ENCODE measurements at places on chromosomes 5 and 9. TPM values are rescaled to one million over a fixed set of nuclear protein-coding genes. Genes with fewer than 3 reads are reported as not detected.

Gene WWC1
- 8.8 TPM for total RNA-seq

Gene DYNC2I2
- total RNA-seq: 135 TPM

Gene CCL27
- total RNA-seq: not detected

Gene NEURL1B
- total RNA-seq: 5.1 TPM

Gene CCDC171
- total RNA-seq: 72.5 TPM

Gene GLRA1
- total RNA-seq: not detected

GRCh38 chr5:83856881-83857280 lies 136.2 kb upstream of the HAPLN1 start:
- peak; percentile 79 for DNase-seq

GRCh38 chr9:114745108-114745848 lies 60.6 kb downstream of the TNFSF15 start:
- no peak for DNase-seq

GRCh38 chr5:135037519-135038204 lies 3.6 kb upstream of the PITX1 start:
- no peak for DNase-seq

DNA sequence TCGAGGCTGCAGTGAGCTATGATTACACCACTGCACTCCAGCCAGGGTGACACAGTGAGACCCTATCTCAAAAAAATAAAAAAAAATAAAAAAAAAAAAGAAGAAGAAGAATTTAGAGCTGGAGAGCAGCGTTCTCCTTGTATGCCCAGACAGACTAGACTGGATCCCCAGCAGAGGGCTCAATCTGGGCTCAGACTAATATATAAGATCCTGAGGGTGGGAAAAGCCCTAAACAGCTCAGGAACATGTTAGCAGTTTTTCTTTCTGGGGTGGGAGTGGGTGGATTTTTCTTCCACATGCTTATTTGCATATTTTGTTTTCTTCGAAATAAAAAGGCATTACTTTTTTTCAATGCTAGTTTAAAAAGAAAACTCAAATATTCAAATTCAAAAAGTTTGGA lies 904 bp upstream of the BSPRY start:
- no peak for DNase-seq

DNA sequence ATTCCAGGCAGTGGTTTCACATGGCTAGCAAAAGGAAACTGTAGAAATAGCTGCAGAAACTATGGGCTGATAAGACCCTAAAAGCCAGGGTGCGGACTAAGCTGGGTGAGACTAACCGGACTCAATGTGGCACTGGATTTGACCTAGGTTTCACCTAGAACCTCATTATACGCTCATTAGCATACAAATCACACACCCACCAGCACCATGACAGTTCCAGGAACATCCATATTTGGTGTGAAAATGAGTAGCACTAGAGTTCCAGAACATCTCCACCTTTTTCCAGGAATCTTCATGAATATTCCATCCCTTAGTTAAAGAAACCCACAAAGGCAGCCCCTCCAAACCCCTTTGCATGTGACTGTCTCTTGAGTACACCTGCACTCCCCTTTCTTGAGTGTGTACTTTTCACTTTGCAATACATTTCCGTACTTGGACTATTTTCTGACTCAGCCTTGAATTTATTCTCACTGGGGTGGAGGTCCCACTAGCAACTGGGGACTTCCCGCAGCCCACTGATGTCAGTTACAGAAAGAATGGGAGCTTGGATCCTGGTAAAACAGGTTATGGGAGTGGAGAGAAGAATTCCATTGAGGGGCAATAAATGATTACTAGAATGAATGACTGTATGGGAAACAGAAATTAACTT lies 58.0 kb upstream of the SPATA31C2 start:
- peak; percentile 58 for DNase-seq

DNA sequence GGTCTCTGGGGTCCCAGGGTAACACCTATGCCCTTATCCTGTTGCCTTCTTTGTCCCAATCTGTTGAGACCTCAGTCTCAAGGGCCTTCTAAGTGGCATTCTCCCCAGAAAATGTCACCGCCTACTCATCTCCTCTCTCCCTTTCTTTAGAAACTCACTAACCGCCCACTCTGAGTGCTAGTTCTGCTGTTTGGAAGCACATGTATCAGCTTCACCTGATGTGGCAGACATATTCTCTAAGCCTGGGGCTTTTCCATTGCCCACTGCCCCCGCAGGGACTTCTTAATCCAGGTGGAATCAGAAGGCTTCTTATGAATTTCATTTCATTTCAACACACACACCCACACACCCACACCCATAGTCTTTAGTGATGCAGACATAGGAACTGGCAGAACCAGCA lies 165.1 kb downstream of the ASTN2 start:
- no peak for DNase-seq

GRCh38 chr5:149773291-149774095 lies 43.4 kb downstream of the PPARGC1B start:
- DNase-seq: no peak

DNA sequence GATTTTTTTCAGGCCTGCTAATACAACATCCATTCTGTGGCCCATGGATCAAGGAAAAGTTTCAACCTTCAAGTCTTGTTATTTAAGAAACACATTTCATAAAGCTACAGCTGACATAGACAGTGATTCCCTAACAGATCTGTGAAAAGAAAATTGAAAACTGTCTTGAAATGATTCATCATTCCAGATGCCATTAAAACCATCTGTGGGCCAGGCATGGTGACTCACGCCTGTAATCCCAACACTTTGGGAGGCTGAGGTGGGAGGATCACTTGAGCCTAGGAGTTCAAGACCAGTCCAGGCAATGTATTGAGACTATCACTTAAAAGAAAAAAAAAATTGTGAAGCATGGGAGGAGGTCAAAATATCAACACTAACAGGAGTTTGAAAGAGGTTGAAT lies 6.0 kb downstream of the RAPGEF6 start:
- peak; percentile 14 for DNase-seq

DNA sequence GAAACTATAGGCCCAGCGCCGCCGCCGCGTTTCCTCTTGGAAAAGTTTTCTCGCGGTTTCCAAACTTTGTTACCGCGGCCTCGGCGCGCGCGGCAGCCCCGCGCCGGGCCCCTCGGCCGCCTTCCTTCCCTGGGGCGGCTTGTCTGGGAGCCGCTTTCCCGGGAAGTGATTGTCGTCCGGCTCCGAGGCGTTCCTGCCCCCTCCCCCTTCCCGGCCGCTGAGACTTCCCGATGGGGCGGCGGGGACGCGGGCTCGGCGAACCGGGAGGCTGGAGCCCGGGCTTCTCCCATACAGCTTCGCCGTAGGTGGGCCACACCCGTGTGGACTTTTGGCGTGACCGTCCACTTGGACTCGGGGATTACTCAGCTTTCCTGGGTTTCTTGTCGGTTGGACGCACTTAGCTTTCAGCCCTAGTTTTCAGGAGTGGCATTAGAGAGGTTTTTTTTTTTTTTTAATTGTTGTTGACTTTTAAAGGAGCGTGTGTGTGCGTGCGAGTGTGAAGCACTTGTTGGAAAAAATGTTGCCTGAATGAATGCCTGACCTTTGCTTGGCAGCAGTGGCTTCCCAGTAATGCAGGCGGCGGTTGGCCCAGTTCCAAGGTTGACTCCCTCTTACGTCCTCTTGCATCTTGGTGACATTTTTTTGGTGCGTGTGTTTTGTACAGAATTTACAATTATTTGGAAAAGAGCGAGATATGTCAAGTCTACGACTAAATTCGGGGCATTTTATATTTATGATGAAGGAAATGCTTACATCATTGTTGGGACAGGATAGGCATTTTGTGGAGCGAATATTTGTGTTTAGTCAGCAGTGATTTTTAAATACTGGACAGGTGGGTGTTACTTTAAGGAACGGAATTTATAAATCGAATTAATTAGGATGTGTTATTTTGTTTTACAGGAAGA lies 821 bp downstream of the CTNNA1 start:
- DNase-seq: peak; percentile 84
